Central memory CD4-positive, alpha-beta T cell (primary cell): ENCODE measurements at places on chromosomes 11 and 22.

DNA sequence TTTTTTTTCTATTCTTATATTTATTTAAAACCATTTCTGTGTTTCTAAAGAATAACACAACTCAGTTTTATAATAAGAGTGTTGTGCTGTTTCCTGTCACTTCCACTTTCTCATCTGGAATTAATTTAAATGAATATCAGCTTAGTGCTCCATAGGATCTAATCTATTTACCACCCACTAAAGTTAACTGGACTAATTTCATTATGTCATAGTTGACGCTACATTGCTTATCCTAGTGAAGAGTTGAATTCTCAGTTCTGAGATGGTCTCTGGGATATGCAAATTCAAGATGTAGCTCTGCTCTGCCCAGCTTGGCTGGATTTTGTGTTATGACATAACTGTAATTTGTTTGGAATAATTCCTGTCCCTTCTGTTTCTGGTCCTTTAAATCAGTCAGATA is 380.1 kb downstream of the METTL15 start:
- DNase-seq: no peak

DNA sequence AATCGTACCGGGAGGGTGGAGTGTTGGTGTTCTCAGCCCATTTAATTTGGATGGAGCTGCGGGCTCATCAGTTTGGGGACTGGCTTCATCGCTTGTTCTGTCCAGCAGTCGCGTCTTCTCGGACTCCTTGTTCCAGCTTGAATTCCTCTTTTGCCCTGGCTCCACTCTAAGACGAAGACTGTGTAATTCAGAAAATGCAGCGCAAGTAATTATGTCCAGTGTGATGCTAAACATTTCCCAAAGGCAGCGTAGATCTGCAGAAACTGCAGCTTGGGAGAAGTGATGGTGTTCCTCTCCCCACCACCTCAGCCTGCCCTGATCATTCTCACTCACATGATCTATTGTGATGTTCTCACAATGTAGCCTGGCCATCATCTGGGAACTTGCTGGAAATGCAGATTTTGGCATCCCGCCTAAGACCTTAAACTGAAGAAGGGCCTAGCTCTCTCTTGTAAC is 666 bp downstream of the SLC25A18 start:
- no peak for DNase-seq

GRCh38 chr11:116124922-116125714 is 620.9 kb upstream of the CADM1 start:
- no peak for DNase-seq

GRCh38 chr11:94853836-94854235 is 85.7 kb downstream of the AMOTL1 start:
- DNase-seq: no peak

DNA sequence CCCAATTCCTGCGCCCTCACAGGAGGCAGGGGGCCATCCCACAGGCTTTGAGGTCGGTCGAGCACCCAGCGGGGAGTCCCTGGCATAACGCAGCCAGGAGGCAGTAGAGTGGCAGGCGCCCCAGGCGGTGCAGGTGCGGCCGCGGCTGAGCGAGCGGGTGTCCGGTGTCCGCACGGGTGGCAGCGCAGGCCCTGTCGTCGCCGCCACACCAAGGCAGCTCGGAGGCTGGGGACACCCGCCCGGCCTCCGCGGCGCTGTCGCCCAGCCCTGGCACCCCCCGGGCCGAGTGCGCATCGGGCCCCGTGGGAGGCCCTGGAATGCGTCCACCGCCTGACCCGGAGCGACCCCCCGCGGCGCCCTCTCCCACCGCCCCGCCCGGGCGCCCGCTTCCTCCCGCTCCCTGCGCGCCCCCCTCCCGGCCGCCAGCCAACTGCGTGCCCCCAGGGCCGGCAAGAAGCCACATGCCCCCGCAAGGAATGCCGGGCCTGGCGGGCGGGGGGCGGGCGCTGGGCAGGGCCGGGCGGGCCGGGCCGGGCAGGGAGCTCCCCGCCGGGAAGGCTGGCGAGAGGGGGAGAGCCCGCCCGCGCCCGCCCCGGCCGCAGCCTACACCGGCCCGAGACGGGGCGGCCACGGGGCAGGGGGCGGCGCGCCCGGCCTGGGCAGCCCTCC is 33.9 kb downstream of the PRDM11 start:
- no peak for DNase-seq

GRCh38 chr11:130529366-130529765 is 80.9 kb downstream of the ADAMTS15 start:
- DNase-seq: no peak

- DNase-seq: no peak
Observed at GRCh38 chr22:46996595-46997310, 234.3 kb downstream of the TBC1D22A start.

DNA sequence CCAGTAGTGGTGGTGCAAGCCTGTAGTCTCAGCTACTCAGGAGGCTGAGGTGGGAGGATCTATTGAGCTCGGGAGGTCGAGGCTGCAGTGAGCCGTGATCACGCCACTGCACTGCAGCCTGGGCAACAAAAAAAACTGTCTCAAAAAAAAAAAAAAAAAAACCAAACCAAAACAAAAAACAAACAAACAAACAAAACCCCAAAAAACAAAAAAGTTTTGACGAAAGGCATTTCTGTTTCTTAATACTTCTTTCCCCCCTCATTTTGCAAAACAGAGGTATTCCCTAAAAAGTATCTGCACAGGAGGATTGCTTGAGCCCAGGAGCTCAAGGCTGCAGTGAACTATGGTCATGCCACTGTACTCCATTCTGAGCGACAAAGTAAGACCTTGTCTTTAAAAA is 11.2 kb downstream of the HIRA start:
- DNase-seq: no peak

GRCh38 chr11:119614222-119615002 is 114.6 kb downstream of the NECTIN1 start:
- DNase-seq: no peak

GRCh38 chr11:44645827-44646226 is 80.4 kb downstream of the CD82 start:
- DNase-seq: no peak

DNA sequence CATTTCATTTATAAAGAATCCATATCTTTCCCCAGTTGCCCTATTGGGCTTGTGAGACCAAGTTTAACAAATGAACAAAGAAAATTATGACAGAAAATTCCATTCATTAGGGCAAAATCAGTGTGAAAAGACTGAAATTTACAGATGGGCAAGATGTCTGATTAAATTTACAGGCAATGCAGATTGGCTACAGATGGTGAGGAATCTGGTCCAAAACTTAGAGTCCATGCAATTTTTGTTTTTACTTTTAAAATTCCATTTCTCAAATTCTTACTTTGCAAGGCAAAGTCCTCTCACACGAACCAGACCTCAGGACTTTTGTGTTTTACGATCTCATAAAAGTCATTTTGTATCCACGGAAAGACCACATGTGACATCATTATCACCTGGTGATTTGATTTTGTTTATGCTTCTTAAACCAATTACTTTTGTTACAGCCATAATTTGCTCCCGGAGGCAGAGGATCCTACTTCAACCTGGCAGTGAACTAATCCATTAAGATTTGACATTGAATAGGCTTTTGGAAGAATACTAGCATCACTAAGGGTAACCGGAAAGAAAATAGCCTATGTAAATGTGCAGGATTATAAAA is 843.7 kb upstream of the CHORDC1 start:
- no peak for DNase-seq

DNA sequence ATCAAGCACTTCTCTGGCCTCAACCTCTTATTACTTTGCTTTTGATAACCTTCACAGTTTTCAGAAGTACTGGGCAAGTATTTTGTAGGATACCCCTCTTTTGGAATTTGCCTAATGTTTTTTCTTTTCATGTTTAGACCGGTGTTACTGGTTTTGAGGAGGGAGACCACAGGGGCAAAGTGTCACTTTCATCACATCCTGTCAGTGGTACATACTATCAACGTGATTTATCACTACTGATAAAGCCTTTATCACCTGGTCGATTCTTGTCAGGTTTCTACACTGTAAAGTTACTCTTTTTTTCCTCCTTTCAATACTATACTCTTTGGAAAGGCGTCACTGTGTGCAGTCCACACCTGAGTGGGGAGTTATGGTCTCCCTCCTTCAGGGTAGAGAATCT is 26.7 kb downstream of the QSER1 start:
- no peak for DNase-seq

DNA sequence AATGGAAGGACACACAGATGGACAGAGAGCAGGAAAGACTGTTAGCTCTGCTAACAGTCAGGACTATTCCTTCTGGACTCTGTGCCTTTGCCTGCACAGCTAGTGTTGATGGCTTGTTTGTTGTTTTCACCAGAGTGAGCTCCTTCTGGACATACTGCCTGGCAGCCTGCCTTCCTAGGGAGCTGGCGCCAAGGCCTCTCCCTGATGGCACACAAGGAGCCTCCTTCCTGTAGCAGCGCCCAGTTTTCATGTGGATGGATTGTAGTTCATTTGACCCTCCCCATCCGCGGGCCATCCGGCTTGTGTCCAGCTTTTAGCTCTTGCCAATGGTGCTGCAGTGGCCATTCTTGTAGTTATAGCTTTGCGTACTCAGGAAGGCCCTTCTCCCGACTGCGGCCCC is 16.6 kb upstream of the BCR start:
- DNase-seq: no peak

- no peak for DNase-seq
Observed at GRCh38 chr11:16750417-16750816, 12.0 kb downstream of the C11orf58 start.

DNA sequence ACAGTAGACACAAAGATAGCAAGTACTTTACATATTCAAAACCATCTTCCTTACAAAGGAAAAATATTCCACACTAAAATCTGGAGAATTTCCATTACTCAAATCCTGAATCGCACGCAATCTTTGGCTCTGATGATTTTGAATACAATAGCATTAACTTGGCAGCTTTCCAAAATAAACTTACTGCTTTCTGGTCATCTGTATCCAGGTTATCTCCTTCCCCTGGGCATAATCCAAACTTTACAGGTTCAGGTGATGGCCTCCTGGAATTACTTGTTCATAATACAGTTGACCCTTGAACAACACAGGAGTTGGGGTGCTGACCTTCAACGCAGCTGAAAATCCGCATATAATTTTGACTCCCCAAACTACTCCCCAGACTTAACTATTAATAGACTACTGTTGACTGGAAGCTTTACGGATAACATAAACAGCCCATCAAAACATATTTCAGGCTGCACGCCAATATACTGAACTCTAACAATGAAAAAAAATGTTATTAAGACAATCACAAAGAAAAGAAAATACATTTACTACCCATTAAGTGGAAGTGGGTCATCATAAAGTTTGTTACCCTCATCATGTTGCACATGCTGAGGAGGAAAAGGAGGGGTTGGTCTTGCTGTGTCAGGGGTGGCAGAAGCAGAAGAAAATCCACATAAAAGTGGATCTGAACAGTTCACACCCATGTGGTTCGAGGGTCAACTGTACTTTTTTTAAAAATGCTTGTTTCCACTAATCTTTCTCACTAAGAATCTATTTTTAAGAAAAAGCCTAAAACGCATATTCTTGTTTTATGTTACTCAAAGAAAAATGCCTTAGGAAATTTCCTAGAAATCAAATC is 6.5 kb downstream of the MTMR2 start:
- DNase-seq: no peak

DNA sequence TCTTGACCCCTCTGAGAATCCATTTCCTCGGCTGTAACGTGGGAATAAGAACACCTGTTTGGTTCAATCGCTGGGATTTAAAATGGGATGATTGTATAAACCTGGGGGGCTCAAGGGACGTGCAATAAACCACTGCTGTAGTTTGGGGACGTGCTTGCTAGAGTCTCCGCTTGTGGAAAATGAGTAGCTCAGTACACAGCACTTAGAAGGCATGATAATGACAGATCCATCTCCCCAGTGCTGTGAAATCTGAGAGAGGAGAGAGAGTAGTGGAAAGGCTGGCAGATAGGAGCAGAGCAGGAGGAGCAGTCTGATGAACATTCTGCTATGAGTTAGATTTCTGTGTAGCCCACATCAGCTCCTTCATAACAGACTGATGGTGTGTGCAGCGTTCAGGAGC is 256.5 kb downstream of the MN1 start:
- no peak for DNase-seq

DNA sequence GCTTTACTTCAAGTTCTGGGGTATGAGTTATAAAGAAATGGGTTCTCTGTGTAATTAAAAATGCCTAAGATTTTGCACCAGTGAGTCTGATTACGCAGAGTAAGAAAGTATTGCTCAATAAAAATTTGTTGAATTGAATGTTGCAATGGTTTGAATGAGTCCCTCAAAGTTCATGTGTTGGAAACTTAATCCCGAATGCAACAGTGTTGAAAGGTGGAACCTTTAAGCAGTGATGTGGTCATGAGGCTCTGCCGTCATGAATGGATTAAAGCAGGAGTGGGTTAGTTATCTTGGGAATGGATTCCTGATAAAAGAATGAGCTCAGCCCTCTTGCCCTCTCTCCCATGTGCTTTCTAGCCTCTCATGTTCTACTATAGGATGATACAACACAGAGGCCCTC is 52.6 kb upstream of the SESN3 start:
- no peak for DNase-seq

DNA sequence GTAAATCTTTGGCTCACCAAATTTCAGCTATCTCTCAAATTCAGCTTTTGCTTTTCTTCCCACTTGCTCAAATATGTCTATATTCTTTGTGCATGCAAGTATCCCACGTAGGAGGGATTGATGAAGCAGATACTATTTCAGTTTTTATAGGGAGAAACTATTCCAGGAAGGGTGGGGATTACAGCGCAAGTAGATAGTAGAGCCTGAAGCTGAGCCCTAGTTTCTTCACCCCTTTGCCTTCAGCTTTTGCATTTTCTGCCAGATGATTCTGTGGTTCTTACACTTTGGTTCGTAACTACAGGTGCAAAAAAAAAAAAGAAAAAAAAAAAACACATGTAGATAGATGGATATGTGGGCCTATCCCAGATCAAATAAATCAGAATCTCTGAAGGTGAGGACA is 3.1 kb upstream of the ACP2 start:
- no peak for DNase-seq

DNA sequence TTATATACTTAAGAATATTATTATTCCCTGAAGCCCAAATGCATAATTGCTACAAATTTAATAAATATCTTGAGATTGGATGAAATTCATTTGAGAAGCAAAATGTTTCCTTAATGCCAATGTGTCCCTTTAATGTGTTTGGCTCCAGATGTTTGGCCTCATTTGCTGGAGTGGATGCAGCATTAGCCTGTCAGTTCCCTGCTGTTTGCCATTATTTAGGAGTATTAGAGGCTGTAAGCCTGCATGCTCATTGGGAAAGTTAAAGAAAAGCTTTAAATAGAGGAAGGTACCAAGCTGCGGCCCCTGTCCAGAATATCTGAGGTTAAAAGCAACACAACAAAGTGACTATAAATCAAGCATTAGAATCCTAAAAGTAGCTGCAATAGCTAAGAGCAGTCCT is 54.8 kb upstream of the PITPNB start:
- no peak for DNase-seq
